ENCODE measurements at places on chromosomes 3 and 15. TPM values are rescaled to one million over a fixed set of nuclear protein-coding genes. Genes with fewer than 3 reads are reported as not detected.

DNA sequence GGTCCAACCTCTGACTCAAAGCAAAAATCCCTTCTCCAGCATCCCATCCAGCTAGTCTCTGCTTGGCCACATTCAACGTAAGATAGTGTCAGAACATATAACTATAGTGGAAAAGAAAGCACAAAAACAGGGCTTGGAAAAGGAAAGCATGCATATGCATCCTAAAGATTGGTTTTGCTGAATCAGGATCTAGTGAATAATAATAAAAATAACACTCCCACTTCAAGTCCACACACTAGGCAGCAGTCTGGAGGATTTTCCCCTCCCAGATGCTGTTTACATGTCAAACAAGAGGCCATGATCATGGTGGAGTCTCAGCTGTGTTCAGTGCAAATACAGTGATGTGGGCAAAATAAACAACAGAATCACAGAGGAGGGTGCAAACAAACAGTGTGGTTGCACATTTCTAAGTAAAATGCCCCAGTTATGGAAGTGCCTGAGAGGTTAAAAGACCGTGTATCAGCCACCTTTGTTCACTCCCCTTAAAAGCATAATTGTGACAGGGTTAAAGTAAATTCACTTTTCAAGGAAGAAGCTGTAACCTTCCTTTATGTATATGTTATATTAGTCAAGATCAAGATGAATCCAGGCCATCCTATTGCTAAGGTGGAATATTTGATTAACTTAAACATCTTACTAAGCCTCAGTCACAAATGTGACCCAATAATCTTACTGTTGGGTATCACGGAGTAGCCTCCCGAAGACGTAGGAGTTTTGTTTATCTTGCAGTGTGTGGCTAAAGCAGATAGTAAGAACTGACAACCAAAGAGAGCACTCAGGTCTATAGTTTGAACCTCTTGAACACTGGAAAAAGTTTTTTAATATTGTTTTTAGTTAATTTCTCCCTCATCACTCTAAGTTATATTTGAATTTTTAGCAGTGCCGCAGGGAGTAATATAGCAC lies 424.5 kb downstream of the SOX2 start:
- H3K4me1 ChIP-seq = peaks cover 2% of the 10 kb centered on the region
- H3K4me3 ChIP-seq = no peak overlapping the region
- H3K36me3 ChIP-seq = no peaks in the 10 kb centered on the region
- H3K27me3 ChIP-seq = no peaks in the 10 kb centered on the region

DNA sequence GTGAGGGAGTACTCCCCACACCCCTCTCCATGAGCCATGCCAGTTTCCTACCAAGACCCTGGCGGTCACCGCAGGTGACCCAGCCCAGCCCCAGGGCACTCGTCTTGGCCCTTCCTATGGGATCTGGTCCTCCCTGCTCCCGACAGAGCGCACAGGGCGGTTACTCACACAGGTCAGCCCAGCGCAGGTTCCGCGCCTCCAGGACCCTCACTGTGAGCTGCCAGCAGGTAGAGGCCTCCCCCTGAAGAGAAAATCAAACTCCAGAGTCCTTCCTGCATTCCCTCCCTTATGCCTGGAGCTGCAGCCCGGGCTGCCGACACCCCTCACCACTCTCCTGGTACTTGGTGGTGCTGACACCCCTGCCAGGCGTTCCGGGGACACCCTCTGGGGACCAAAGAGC lies 6.9 kb downstream of the PLA2G4D start:
- no peak for DNase-seq
- H3K27me3 ChIP-seq = no peaks in the 10 kb centered on the region
- H3K36me3 ChIP-seq = no peaks in the 10 kb centered on the region
- H3K4me3 ChIP-seq = no peak overlapping the region
- H3K27ac ChIP-seq = no peak overlapping the region

GNAT1 gene
- total RNA-seq = not detected

GHRL gene
- total RNA-seq = 1.1 TPM

- H3K4me1 ChIP-seq = no peaks in the 10 kb centered on the region
- no peaks in the 10 kb centered on the region for H3K36me3 ChIP-seq
- no peak overlapping the region for H3K4me3 ChIP-seq
- H3K27me3 ChIP-seq = no peaks in the 10 kb centered on the region
- DNase-seq = peak; percentile 47
Measured at GRCh38 chr15:88258093-88258641, 1.6 kb upstream of the NTRK3 start.

DNA sequence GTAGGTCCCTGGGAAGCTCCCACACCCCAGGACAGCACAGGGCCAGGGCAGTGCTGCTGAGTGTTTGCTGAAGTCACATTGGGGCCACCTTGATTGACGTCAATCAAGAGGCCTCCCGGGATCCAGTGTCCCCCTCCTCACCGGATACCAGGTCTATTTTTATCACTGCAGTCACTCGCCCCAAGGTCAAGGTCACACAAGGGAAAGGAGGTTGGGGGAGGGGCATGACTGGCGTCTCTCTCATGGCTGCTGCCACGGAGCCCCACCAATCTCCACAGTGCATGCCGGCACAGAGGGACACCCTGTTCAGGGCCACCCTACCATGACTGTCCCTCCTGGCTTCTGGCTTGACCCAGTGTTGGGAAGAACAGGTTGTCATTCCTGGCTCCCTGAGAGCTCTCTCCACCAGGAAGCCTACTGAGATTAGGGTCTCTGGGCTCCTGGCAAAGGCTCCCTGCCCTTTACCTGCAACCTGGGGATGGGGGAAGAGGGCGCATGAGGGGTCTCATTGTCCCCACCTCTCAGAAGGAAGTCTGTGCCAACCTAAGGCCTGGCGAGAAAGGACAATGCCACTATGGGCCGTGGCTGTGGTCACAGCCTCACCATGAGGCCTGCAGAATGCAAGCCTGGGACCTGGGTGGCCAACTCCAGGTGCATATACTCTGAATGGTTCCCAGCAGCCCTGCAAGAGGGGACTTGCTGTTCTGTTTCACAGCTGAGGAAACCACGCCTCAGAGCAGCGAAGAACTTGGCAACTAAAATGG lies 1.5 kb downstream of the MYL3 start:
- H3K4me1 ChIP-seq = no peaks in the 10 kb centered on the region
- no peak overlapping the region for H3K27ac ChIP-seq
- no peaks in the 10 kb centered on the region for H3K27me3 ChIP-seq
- DNase-seq = no peak
- no peaks in the 10 kb centered on the region for H3K36me3 ChIP-seq

- H3K4me1 ChIP-seq = peaks cover 10% of the 10 kb centered on the region
- no peaks in the 10 kb centered on the region for H3K27me3 ChIP-seq
- H3K36me3 ChIP-seq = peaks cover 24% of the 10 kb centered on the region
- no peak overlapping the region for H3K4me3 ChIP-seq
- no peak for DNase-seq
Measured at GRCh38 chr3:11556851-11557644, 86.7 kb downstream of the VGLL4 start.

DNA sequence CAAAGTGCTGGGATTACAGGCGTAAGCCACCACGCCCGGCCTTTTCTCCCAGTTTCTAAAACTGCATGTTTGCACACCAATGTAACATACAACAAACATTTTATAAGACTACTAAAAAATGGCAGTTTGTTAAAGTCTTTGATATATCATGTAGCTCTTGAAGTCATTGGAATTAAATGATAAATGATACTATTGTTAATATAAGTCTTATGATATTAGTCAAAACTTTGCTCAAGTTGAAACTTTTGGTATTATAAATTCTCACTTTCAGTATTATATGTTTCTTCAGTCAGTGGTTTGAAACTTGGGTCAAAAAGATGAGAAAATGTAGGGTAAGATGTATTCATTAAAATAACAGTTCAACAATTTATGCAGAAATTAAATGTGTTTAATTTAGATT lies 117.6 kb upstream of the TBL1XR1 start:
- H3K27me3 ChIP-seq = no peaks in the 10 kb centered on the region
- no peak overlapping the region for H3K4me3 ChIP-seq
- DNase-seq = no peak
- H3K27ac ChIP-seq = no peak overlapping the region

DNA sequence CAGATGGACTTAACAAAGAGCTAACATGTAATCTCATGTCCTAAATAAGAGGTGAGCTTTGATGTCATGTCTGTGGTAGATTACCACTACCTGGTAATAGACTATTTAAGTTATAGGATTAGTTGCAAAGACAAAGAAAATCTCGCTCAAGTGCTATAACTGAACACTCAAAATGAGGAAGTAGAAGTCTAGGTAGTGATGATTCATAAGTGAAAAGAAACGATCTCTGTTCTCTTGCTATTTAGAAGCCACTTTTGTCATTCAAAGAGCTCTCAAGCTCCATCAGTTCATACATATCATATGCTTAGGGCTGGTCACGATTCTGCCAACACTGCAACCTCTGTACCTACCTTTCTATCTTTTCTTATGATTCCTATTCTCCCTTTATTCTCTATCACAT lies 110.9 kb downstream of the EDEM1 start:
- H3K4me1 ChIP-seq = peaks cover 20% of the 10 kb centered on the region
- no peak overlapping the region for H3K4me3 ChIP-seq
- peak; percentile 82 for DNase-seq
- no peaks in the 10 kb centered on the region for H3K36me3 ChIP-seq

FGD5 gene
- not detected for total RNA-seq

DNA sequence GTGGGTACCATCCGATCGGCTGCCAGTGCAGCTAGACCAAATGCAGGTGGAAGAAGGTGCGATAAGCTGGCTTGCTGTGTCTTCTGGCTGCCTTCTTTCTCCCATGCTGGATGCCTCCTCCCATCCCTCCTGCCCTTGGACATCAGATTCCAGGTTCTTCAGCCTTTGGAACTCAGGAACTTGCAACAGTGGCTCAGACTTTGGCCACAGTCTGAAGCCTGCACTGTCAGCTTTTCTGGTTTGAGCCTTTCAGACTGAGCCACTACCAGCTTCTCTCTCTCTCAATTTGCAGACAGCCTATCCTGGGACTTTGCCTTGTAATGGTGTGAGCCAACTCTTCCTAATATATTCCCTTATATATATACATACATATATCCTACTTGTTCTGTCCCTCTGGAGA lies 485.5 kb downstream of the FHIT start:
- H3K27ac ChIP-seq = no peak overlapping the region
- H3K4me1 ChIP-seq = no peaks in the 10 kb centered on the region
- no peaks in the 10 kb centered on the region for H3K27me3 ChIP-seq
- no peak for DNase-seq

DNA sequence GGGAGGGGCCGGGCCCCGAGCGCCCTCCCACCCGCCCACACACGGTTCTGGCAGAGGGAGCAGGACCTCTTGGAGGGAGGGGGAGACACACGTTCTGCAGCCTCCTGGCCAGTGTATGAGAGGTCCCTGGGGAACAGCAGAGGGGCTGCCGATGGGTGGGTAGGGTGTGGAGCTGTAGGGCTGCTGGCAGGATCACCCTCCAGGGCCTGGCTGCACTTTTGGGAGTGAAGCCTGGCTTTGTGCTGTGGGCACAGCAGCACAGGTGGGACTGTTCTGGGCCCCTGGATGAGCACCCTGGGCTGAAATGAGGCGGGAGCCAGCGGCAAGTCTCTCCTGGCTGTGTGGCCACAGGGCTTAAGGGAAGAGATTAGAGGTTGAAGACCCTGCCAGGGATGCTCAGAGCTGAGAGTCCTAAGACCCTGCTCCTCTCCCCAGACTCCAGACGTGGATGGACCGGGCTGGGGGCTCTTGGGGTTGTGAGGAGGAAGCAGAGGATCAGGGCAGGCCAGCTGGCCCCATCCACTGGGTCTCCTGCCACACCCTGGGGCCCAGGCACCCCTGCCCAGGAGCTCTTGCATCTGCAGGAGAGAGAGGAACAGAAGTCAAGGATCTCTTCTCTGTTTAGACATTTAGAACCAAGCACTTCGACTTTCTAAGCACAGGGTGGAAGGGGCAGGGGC lies 45.2 kb downstream of the RGMA start:
- H3K27me3 ChIP-seq = no peaks in the 10 kb centered on the region
- H3K27ac ChIP-seq = no peak overlapping the region
- H3K4me1 ChIP-seq = no peaks in the 10 kb centered on the region
- H3K36me3 ChIP-seq = no peaks in the 10 kb centered on the region
- no peak for DNase-seq

DNA sequence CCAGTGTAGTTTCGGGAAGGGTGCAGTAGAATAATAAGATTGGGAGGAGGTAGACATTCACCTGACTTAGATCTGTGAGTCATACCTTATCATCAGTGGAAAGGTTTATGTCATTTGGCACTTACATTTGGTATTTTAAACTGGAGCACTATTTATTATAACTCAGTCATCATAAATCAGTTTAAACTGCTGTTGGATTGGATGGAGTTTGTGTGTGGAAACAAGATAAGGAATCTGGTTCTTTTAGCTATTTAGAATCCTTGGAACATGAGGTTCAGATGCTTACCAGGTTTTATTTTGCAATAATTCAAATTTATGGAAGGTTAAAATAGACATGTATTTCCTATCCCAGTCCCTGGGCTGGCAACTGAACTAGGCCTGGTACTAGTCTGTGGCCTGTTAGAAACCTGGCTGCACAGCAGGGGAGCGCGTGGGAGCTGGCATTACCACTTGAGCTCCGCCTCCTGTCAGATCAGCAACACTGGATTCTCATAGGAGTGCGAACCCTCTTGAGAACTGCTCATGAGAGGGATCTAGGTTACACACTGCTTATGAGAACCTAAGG lies 34.5 kb downstream of the ZFAND6 start:
- no peaks in the 10 kb centered on the region for H3K36me3 ChIP-seq
- H3K4me1 ChIP-seq = peaks cover 56% of the 10 kb centered on the region
- H3K4me3 ChIP-seq = no peak overlapping the region
- no peaks in the 10 kb centered on the region for H3K27me3 ChIP-seq

DNA sequence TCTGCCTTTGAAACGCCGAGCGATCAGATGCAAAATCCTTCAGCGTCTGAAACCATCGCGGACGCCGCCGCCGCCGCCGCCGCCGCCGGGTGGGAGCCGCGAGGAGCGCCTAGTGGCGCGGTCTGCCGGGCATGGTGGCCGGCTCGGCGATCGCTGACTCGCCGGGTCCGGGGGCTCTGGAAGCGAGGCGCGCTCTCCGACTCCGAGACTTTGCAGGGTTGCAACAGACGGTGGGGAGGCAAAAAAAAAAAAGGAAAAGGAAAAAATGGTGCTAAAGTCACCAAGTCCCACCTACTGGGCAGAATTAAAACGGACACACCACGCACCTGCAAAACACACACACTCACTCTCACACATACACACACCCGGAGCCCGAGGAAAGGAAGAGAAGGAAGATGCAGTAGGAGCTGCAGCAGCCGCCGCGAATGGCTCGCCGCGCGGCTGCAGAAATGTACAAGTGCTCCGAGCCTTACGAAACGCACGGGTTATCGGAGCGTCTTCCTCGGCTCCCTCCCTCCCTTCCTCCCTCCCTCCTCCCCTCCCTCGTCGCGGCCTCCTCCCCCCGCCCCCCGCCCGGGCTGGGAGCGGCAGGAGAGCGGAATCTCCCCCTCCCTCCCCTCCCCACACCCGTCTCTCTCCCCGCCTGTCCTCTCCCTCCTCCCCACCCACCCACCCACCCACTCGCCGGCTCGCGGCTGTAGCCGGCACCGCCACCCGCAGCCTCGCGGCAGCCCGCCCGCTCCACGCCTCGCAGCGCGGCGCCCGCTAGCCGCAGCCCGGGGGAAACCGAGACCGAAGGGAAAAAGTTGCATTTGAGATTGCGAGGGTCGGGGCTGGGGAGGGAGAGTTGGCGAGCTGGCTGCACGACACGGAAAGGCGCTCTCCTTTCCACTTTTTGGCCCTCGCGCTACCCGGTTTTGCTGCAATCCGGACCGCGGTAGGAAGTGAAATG lies at the start of gene NTRK3:
Gene NTRK3, minus strand, starts transcription at position 461 of the 952 bp plus-strand sequence. CDS start 586 bp downstream, outside the sequence.
- no peak within 1 kb of the TSS for H3K27ac ChIP-seq
- no peaks in the 10 kb centered on the region for H3K36me3 ChIP-seq
- H3K27me3 ChIP-seq = no peaks in the 10 kb centered on the region
- H3K4me3 ChIP-seq = no peak within 1 kb of the TSS
- H3K4me1 ChIP-seq = no peaks in the 10 kb centered on the region
- no peak for DNase-seq

DZIP1L gene
- not detected for total RNA-seq

SLC28A2 gene
- total RNA-seq = not detected

ACSBG1 gene
- not detected for total RNA-seq

GOLGA8R gene
- 0.07 TPM for total RNA-seq

All from Karpas-422 (cell line).